CMK (cell line): ENCODE measurements at places on chromosomes 2 and 18.

DNA sequence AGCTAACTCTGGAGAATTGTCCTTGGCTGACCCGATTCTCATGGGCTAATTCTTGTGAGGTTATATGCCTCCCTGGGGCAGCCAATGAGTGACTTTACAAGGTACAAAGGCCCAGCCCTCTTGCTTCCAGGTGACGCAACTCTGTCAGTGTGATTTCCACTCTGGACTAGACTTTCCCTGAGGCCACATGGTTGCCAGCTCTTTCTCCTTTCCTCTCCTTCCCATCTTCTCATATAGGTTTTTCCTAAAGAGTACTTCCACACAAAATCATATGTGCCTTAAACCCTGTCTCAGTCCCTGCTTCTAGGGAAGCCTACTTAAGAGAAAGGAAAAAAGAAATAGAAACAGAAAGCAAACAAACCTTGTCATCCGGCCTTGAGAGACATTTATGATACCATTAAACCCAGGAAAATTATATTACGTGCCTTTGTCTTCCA lies 226.2 kb upstream of the ZSWIM2 start:
- DNase-seq: no peak

- DNase-seq: no peak
Measured at GRCh38 chr2:228699400-228699799, 517.9 kb upstream of the SPHKAP start.

GRCh38 chr2:6896930-6897759 lies 19.6 kb downstream of the RSAD2 start:
- no peak for DNase-seq

DNA sequence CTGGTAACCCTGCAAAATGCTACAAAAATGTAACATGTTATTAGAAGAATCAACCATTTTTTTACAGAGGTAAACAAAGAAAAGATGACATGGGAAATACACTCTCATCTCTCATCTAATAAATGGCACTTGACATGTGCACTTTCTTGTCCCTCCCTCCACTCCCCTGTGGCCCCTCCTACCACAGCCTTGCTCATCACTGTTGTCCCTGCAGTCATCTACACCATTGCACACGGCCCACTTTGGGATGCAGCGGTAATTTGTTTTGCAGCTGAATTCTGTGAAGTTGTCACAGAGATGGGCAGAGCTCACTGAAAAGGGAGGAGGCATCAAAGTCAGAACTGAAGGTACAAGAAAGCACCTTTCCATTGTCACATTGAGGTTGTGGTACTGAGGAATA lies 103.6 kb downstream of the DHRS9 start:
- DNase-seq: no peak

DNA sequence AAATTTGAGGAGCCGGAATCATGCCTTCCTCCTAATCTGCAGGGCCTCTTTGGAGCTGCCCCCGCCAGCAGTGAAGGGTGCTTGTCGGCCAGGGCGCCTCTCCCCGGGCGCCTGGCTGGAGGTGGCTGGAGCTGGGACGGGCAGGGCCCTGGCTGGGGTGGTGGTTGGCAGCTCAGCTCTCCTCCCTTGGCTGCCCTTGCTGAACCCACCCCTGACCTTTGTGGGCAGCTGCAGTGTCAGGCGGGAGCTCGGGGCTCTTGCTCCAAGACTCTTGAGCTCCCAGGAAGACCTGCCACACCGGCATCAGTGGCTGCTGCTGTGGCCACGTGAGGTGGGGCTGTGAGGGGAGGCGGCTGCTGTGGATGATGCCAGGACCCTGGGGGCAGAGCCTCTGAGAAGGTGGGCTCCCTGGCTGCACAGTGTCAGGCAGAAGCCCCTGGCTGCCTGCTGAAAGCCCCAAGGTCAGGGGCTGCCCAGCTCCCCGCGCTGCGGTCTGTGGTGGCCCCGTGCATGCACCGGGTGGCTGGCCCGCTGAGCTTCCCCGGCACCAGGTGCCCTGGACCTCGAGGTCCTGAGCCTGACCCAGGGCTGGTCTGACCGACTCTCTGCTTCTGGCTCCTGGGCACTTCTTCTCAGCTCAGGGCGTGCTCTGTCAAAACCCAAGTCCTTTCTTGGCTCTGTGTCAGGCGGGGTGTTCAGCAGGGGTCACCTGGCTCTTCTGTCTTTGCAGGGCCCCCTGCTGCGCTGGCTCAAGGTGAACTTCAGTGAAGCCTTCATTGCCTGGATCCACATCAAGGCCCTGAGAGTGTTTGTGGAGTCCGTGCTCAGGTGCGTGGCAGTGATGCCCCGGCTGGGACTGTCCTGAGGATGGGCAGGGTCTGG lies 34.5 kb downstream of the PDIA6 start:
- no peak for DNase-seq

GRCh38 chr2:170925923-170926322 lies 3.1 kb upstream of the GORASP2 start:
- DNase-seq: no peak

GRCh38 chr2:163834221-163834620 lies 98.4 kb upstream of the FIGN start:
- no peak for DNase-seq

- no peak for DNase-seq
Measured at GRCh38 chr18:9722691-9723090, 14.6 kb downstream of the RAB31 start.

- DNase-seq: no peak
Measured at GRCh38 chr2:220962556-220962955, 609.5 kb downstream of the EPHA4 start.
